ENCODE measurements at places on chromosomes 11 and 22.

DNA sequence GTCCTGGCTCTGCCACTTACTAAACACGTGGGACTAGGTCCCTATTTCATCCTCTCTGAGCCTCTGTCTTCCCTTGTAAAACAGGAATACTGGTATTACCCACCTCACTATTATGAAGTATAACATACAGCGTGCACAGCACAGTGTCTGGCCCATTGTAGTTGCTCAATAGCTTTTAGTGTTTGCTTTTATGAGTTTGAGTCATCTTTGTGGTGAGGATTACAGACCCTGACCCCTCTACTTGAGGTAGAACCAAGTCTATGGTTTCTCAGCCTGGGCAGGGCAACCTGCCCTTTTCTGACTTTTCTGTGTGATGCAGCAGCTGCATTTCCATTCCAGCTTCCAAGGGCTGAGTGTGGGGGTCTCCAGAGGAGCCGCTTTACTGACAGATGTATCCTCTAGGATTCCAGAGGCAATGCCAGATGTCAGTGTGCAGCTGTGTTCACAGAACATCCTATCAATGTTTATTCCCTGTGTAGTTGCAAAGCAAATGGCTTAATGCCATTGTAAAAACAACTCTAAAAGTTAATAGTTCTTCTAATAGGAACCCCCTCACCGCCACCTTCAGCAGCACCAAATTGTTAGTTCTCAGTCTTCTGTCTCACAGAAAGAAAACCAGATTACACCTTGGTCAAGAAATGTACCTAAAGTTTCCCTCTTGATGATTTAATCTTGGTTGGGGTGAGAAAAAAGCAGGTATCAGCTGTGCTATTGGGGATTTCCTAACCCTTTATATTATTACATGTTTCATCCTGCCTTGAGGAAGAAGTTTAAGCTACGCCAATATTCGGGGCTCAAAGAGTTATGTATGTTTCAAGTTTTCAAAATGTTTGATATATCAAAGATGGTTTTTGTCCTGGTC is 16.8 kb downstream of the PRR5L start:
- H3K4me1 ChIP-seq = peaks cover 7% of the 10 kb centered on the region
- no peaks in the 10 kb centered on the region for H3K36me3 ChIP-seq
- no peaks in the 10 kb centered on the region for H3K27me3 ChIP-seq
- DNase-seq = peak; percentile 71

- H3K36me3 ChIP-seq = peaks cover 1% of the 10 kb centered on the region
- DNase-seq = peak; percentile 21
- H3K4me3 ChIP-seq = no peak overlapping the region
- H3K4me1 ChIP-seq = no peaks in the 10 kb centered on the region
These were observed 16.6 kb downstream of the CAPRIN1 start for GRCh38 chr11:34068111-34068510.

- no peaks in the 10 kb centered on the region for H3K36me3 ChIP-seq
- no peak overlapping the region for H3K27ac ChIP-seq
- H3K4me1 ChIP-seq = no peaks in the 10 kb centered on the region
- no peak for DNase-seq
- H3K27me3 ChIP-seq = no peaks in the 10 kb centered on the region
These were observed 10.4 kb downstream of the OR51B4 start for GRCh38 chr11:5291207-5291838.

GRCh38 chr22:44401783-44402110 is 89.0 kb upstream of the SHISAL1 start:
- no peaks in the 10 kb centered on the region for H3K27me3 ChIP-seq
- H3K36me3 ChIP-seq = no peaks in the 10 kb centered on the region
- no peak overlapping the region for H3K4me3 ChIP-seq
- no peaks in the 10 kb centered on the region for H3K4me1 ChIP-seq
- no peak overlapping the region for H3K27ac ChIP-seq

- DNase-seq = no peak
- H3K27me3 ChIP-seq = peaks cover 8% of the 10 kb centered on the region
- H3K36me3 ChIP-seq = no peaks in the 10 kb centered on the region
- H3K4me1 ChIP-seq = no peaks in the 10 kb centered on the region
- H3K27ac ChIP-seq = no peak overlapping the region
These were observed 3.0 kb downstream of the INSC start for GRCh38 chr11:15117751-15118150.

Measured in lung (tissue), 17 donors.